DMS153 (cell line): ENCODE measurements at places on chromosomes 6 and 20.

DNA sequence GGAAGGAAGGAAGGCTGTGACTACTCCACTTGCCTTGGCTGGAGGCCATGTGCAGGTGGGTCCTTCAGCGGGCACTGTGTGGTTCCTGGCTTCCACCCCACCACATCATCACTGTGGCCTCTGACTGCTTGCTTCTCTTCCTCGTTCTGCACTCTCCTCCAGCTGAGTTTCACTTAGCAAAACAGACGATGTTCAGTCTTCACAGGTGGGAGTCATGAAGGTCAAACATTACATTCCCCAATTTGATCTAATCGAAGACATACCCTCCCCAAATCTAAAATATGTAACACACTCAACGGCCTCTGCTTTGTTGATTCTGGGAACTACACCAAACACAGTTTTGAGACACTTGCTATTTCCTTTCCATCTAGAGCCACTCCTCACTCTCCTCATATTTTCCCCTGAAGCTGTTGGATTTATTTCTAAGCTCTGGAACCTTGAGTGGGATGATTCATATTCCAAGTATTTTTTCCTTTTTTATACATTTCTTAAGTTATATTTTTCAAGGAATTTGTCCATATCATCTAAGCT, 132.5 kb upstream of the FOXA2 start:
- DNase-seq: no peak

DNA sequence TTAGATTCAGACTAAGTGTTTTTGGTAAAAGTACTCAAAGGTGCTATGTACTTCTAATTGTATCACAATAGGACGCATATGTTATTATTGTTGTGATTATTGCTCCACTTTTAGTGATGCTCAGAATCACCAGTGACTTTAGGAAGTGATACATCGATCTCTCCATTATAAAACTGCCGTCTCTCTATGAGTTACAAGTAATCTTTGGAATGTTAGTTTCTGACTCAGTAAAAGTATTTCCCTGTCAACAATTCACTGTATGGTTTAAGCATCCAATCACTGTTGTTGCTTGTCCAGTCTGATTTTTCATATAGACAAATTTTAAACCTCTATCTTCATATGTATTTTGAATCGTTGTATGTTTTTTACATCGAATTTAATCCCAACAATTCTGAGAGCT, 9.4 kb downstream of the DCBLD1 start:
- no peak for DNase-seq

DNA sequence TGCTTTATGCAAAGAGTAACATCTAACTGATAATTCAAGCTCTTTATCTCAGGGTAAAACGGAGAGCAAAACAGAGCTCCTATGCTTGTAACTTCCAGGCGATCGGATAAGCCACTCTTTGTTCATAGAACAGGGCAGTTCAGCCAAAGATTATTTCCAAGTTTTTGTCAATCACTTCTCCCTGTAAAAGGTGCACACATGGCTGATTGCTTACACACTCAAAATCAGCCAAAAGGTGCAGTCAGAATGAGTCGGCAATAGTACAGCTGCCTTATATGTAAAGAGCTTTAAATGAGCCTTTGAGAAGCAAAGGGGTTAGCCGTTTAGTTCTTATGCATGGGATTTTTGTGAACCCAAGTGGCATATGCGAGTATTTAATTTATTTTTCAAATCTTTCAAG, 449.6 kb upstream of the POU3F2 start:
- no peak for DNase-seq

GRCh38 chr20:47700327-47700726, 85.0 kb downstream of the SULF2 start:
- no peak for DNase-seq

GRCh38 chr6:47241742-47242482, 67.8 kb downstream of the TNFRSF21 start:
- no peak for DNase-seq

DNA sequence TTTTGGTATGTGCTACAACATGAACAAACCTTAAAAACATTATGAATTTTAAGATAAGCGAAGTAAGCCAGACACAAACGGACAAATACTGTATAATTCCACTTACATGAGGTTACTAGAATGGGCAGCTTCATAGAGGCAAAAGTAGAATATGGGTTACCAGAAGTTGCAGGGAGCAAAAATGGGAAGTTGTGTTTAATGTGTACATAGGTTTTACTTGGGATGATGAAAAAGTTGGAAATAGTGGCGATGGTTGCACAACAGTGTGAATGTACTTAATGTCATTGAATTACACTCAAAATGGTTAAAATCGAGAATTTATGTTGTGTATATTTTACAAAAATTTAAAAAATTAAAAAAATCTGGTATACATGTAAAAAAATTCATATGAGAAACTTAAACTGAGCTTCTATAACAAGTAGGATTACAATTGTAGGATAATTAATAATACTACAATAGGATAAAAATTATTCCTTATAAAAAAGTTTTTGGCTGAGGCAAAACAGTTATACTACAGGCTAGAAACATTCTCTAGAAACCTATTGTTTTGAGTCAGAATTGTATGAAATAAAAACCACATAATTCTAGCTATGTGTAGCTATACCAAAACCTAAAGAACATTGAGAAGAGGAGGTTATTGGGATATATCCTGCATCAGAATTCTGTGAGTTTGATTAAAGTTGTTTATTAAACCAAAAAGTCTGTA, 24.8 kb upstream of the DYNLRB1 start:
- DNase-seq: no peak

GRCh38 chr20:40753472-40753871, 64.4 kb upstream of the MAFB start:
- no peak for DNase-seq

DNA sequence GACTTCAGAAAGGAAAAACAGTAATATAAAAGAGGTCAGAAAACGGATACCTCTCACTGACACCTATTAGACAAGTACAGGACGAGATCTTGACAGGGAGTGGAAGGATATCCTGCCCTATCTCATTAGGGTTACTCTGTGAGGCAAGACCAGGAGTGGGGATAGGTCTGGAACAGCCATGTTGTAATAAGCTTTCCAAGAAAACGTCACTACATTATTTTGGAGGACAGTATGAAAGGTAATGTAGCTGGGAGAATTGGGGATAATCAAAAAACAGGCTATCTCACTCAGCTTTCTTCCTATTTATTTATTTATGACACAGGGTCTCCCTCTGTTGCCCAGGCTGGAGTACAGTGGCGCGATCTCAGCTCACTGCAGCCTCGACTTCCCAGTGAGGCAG, 25.3 kb downstream of the HMGN4 start:
- DNase-seq: no peak

GRCh38 chr20:4681991-4682401, 39.7 kb upstream of the PRND start:
- DNase-seq: no peak

DNA sequence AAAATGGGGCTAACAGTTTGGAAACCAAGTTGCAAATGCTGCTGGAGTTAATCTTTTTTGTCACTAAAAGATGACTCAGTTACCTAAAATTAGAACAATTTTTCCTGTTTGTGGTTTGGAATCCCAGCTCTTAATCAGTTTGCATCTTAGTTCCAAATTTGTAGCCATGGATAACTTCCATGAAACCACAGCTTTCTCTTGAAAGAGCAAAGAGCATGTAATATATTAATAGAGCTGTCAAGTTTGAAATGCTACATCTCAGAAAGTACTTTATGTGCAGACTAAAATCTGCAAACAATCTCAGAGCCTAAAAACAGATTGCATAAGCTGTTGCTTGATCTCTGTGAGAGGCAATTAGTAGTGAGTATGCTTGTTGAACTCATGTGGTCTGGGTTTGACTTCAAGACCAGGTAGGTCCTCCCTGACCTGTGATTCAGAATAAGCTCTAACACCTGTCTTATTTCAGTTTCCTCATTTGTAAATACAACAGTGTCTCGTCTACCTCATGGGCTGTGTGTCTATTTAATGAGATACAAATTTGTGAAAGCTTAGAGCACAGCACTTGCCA, 23.5 kb downstream of the DHX35 start:
- no peak for DNase-seq

DNA sequence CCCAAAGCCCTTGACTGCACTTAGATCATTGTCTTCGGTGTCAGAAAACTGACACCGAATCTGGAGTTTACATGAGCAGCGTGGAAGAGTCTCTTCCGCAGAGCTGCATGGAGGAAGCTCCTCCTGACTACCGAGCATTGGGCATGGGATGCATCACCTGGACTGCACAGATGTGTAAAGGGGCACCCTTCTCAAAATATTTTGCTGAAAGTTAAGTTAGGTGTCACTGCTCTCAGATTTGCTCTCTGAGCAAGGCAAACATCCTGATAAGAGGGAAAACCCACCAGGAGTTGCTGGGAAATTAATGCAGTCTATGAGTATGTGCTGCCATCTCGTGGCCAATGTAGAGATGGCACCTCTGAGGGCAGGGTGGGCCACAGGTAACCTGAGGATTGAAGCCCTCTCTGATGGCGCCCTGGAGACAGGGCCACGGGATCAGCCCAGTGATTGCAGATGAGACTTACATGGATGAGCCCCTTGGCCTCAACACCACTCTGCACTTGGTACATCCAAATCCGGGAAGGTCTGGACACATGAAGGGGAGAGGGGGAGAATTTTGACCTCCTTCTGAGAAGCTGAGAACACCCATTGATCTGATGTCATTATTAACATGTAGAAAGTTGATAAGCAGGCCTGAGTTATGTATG, 129.9 kb downstream of the LPA start:
- peak; percentile 3 for DNase-seq

DNA sequence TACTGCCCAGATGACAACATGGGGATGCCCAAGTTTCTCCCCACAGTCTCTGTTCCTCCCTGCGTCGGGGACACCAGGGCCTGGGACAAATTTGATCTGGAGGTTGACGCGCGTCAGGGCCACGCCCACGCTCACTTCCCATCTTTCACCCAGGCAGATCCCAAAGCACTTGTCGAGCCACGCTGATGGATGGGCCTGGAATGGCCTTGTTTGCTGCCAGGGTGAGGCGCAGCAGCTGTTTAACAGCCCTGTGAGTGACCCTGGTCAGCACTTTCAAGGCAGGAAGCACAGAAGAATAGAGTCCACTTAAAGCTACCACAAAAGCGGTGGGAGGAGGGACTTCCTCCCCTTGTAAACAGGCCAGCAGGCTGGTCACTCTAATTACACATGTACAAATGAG, 324.7 kb upstream of the JARID2 start:
- peak; percentile 66 for DNase-seq

DNA sequence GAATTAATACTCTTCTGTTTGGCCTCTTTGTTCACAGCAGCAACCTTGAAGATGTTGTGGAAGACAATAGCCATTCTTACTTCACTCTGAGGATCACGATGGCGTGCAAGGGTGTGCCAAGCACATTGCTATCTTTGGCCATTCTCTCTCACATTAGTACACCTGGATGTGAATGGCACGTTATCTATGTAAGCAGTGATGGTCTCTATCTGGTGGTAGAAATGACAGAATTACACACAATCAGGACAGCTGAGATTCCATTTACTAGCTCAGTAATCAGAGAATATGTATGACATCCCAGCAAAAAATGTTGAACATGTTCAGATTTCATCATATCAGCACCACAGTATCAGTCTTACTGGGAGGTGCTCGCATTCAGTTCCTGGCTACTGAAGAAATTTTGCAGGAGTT, 116.2 kb downstream of the LCA5 start:
- no peak for DNase-seq

DNA sequence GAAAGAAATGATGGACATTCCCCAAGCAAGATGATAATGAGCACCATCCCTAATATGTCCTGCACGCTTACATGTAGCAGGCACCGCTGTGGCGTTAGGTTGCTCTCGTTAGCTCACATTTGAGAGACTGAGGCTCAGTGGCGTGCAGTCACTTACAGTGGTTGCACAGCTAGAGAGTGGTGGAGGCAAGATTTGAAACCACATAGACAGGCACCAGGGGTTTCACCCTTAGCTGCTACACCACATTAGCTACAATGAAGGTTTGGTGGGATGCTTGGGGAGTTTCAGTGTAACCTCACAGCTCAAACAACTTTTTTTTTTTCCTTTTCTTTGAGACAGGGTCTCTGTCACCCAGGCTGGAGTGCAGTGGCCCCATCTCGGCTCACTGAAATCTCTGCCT, 3.7 kb downstream of the COX4I2 start:
- DNase-seq: no peak

GRCh38 chr6:104686550-104687175, 173.1 kb downstream of the HACE1 start:
- DNase-seq: no peak

- DNase-seq: no peak
These were observed 223.8 kb upstream of the ECI2 start for GRCh38 chr6:4359108-4359730.

DNA sequence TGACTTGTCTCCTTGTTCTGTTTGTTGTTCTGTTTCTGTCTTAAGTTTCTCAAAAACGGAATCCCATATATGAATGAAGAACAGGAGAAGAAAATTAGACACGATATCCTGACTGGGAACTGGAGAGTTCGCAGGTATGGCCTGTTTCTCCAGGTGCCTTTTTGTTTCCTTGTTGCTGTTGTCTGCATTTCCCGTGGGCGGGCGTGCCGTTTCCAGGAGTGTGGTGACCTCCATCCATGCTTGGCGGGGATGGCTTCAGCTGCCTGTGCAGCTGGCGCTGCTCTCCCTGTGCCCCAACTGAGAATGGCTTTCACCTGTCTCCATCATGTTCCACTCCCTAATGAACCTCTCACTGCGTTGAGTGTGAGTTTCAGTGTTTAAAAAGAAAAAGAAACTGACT, 4.4 kb downstream of the PNLDC1 start:
- no peak for DNase-seq

- DNase-seq: no peak
These were observed 384.3 kb downstream of the CDC5L start for GRCh38 chr6:44771647-44772415.

- DNase-seq: no peak
These were observed 90.8 kb downstream of the FAM50B start for GRCh38 chr6:3939964-3940363.

DNA sequence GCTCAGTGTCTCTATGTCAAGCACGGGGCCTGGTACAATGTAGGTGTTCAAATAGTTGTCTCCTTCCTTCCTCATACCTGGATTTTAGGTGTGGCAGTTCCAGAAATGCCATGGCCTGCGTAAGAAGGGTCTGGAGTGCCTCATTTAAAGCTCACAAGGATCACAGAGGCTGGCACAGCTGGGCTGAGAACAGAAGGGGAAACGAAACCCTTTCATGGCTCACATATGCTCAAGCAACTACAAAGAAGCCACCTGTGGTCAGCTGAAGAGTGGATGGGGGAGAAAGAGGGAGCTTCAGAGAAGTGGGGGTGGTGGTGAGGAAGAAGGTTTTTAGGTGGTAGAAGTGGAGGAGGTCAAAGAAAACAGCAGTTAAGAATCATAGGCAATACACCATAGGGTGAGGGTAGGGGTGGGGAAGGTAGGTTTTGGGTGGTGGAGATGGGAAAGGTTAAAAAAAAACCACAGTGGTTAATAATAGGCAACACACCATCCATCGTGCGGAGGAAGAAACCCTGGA, 17.0 kb upstream of the TOP1 start:
- no peak for DNase-seq
